ENCODE measurements at places on chromosomes 12 and 14.
A peak's percentile ranks its signal among the peaks of the same experiment; 100 is the strongest.

DNA sequence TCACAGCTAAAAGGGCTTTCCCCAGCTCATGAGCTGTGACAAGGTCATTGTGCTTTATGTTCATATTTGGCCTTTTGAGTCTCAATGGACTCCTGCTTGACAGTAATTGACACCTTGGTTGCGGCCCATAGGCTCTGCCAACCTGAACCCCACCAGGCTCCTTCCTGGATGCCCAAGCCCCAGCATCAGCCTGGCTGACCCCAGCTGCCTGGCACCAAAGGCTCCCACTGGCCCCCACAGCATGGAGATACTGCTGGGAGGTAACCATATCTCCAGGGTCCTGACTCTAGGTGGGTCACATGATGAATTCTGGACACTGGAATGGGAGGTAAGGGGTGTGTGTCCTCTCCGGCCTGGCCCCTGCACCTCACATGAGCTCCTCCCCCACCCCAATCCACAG, 50.2 kb downstream of the CLMN start:
- DNase-seq, result no peak

GRCh38 chr14:51726166-51726899, 74.6 kb downstream of the FRMD6 start:
- DNase-seq, result no peak

DNA sequence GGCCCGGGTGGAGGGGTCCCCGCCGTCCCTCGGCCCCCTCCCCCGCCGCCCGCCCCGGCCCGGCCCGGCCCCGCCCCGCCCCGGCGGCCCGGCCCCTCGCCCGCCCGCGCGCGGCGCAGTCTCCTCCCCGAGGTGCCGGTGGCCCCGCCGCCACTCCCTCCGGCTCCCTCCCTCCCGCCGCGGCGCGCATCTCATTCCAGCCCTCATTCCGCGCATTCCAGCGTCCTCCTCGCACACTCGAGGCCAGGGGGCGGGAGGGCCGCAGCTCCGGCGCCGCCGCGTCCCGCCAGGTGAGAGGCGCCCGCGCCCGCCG, at the start of gene TEAD4:
TSS of gene TEAD4 (plus strand) at position 206 of the 313 bp plus-strand sequence.
- DNase-seq, result peak; percentile 40

GRCh38 chr12:101455685-101456084, 19.5 kb upstream of the SPIC start:
- DNase-seq, result no peak

GRCh38 chr12:71719647-71720370, 33.9 kb downstream of the TMEM19 start:
- DNase-seq, result no peak

DNA sequence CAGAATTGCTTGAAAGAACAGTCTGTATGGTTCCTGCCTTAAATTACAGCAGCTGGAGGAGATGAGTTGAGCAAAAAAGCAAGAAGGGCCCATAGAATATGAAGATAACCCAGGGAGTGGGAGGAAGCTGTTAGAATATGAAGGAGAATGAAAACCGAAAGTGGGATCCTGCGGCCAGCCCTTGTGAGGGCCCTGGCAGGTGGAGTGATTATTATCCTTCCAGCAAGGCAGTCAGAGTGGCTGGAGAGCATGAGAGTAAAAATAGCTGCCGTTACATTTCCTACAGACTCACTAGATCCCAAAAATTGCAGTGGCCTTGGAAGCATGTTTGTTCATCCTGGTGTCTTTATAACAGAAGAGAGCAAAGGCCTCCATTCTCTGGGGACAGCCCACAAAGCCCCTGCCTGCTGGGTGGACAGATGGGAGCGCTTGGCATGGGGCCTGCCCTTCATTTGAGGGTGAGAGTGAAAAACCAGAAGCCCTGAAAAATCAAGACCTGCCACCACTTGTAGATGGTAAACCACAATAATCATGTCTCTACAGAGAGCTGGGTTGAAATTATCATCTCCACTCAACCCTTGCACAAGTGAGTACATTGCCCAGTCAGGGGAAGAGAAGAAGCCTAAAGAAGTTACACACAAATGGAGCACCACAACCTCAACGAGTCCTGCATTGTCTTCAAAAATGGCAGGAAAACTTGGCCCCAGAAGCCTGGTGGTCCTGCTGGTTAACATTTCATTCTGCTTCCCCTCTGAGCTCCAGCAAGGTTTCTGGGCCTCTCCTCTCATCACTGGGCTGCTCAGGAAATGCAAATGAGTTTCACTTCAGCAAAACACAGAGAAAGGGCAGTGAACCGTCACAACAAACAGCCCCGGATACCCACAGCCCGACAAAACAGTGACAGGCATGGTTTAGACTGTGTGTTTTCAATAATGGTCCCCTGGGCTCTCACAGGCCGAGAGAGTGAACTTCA, 20.5 kb downstream of the ZDHHC22 start:
- peak; percentile 87 for DNase-seq

- no peak for DNase-seq
These were observed 2.5 kb upstream of the SSH1 start for GRCh38 chr12:108859923-108860291.

DNA sequence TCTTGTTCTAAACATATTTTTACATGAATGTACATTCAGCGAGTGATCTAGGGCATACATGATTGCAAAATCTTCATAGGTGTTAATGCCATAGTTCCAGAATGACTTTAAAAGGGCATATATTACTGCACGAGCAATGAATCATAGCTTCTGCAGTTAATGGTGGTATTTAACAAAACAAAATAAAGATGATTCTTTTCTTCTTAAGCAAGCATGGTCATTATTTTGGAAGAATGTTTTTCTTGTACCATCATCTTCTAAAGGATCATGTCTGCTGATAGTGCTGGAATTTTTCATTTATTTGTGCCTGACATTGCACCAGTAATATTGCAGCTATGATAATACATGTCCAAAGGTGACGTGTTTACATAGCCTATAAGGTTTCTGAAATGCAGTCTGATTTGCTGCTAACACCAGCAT, 388.6 kb downstream of the CCDC91 start:
- no peak for DNase-seq

- peak; percentile 34 for DNase-seq
These were observed 404.5 kb upstream of the TBX3 start for GRCh38 chr12:115088328-115088994.

GRCh38 chr14:37019488-37019887, 152.9 kb downstream of the SLC25A21 start:
- DNase-seq, result no peak

DNA sequence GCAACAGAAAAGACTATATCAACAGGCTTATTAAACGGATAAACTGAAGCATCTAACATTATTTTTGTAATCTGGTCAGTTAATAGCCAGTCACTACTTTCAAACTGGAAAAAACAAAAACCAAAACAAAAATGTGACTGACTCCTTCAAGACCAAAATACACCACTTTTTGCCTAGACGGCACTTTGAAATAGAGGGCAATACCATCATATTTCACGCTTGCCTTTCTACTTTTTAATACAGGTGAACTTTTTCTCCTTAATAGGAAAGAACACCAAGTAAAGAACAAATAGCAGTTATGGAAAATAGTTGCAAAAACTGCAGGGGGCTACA, 550 bp upstream of the NUP107 start:
- DNase-seq, result no peak

DNA sequence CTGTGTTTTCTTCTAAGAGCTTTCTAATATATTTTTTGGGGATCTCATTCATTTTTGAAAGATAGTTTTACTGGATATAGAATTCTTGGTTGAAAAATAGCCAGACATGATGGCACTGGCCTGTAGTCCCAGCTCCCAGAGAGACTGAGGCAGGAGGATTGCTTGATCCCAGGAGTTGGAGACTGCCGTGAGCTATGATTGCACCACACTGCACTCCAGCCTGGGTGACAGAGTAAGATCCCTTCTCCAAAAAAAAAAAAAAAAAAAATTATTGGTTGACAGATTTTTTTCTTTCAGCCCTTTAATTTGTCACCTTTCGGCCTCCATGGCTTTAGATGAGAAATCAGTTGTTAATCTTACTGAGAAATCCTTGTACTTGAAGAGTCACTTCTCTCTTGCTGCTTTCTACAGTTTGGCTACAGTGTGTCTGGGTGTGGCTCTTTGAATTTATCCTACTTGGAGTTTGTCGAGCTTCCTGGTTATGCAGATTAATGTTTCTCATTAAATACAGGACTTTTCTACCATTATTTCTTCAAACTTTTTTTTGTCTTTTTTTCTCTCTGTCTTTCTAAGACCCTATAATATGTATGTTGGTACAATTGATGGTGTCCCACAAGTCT, 60.2 kb upstream of the AMN start:
- DNase-seq, result no peak

GRCh38 chr12:810671-811415, 58.5 kb downstream of the WNK1 start:
- DNase-seq, result no peak

GRCh38 chr12:53726946-53727309, 324 bp downstream of the CALCOCO1 start:
- no peak for DNase-seq

GRCh38 chr12:88501972-88502938, 78.0 kb downstream of the KITLG start:
- DNase-seq, result no peak

DNA sequence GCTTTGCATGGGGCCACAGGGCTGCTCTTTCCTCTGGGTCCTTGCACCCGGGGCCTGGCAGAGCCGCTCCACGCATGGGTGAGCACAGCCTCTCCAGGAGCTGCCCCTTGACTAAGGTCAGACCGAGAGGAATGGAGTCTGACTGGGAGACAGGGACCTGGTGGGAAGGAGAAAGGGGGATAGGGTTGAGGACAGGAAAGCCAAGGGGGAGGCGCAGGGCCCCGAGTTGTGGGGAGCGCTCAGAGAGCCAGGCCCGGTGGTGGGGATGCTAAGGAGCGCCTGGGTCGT, 16.0 kb downstream of the PAPLN start:
- no peak for DNase-seq

DNA sequence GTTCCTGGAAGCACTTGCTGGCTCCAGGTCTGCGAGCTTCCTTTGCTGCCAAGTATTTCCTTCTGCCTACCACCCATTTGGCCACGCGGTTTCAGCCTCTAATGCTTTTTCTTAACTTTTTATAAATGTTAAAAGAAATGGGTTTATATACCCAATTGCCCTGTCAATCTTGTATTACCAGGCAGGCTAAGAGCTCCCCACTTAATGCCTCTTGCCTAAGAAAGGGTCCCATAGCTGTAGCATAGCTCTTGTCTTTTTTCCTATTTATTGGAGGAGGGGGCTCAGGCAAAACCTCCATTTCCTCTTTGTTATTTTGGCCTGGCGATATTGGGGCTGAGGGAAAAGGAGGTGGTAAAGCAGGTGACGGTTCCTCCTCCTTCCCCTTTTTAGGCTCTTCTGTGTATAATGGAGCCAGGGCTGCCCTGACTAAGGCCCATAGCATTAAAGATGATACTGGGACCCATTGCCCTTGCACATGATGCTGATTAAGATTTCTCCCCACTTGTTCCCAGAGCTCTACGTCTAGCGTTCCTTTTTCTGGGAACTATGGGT, 21.6 kb upstream of the BLTP3B start:
- no peak for DNase-seq

DNA sequence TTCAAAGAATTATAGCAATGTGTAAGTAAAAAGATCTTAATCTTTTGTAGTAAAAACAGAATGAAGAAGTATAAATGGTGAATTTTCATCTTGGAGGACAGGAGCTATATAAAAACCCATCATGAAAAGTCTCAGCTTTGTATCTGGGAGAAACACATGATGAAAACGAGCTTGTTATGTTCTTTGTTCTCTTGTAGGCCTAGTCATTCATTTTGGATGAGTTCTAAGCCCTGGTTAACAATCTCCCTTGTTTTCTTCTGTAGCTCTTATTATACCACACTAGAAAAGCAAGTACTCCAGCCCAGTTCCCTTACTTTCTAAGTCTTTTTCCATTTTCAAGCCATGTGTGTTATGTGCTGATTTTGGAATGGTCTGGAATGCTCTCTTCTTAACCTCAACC, 463.5 kb upstream of the RGS6 start:
- no peak for DNase-seq

- no peak for DNase-seq
These were observed 14.8 kb downstream of the SNW1 start for GRCh38 chr14:77746064-77746702.

GRCh38 chr12:104010606-104011169, 39.3 kb downstream of the GLT8D2 start:
- DNase-seq, result no peak

DNA sequence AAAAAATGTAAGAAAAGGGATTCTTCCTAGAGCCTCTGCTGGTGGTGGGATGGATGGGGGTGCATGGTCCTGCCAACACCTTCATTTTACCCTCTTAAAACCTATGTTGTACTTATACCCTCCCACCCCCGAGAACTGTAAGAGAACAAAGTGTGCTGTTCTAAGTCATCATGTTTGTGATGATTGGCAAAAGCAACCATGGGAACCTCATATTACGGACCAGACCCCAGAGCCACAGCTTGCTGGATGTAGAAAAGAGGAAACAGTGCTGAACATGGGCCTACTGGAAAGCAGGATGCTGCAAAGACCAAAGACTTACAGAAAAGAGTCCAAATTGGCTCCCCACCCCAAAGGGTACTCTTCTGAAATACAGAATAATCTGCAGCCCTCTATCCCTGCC, 311.2 kb downstream of the DUSP6 start:
- DNase-seq, result no peak

DNA sequence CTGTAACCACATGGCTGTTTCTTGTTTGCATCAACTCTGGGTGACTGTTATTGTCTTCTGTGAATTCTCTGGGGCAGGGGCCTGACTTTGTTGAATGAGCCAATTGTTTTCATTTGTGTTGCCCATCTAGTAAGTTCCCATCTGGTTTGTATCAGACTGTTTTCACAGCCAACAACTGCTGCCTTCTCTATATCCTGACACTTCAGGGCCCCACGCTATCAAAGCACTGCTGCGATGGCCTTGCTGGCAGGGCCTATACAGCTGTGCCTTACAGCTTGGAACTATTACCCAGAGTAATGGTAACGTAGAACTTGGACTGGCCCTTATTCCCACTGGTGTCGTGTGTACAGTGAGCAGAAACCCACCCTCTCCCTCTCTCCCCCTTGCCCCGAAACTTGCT, 104.3 kb upstream of the DACT1 start:
- no peak for DNase-seq

DNA sequence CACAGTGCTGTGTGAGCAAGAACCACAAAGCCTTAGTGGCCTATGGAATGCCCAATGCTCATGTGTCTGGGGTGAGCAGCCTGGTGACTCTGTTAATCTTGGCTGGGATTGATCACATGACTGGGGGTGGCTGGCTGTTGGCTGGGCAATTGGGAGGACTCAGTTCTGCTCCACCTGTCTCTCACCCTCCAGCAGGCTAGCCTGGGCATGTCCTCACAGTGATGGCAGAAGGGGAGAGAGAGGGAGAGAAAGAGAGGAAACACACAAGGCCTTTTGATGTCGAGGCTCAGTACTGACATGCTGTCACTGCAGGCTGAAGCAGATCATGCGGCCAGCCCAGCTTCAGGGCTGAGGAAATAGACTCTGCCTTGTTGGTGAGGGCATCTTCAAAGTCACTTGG, 136.8 kb downstream of the TBX5 start:
- no peak for DNase-seq

- DNase-seq, result no peak
These were observed 54.1 kb upstream of the PLBD1 start for GRCh38 chr12:14621826-14622225.

All from NCI-H1092 treated with DMSO at 0.1 percent for 48 hours (cell line).